Activated CD8-positive, alpha-beta memory T cell treated with anti-CD3 and anti-CD28 coated beads for 36 hours (primary cell): ENCODE measurements at places on chromosomes 13 and 19. TPM values are rescaled to one million over a fixed set of nuclear protein-coding genes. Genes with fewer than 3 reads are reported as not detected.

The OR7C1 gene
- total RNA-seq, result not detected

The CD209 gene
- not detected for total RNA-seq

The DAND5 gene
- not detected for total RNA-seq

The PSG7 gene
- not detected for total RNA-seq

The CBARP gene
- total RNA-seq, result 1.1 TPM

The IL4I1 gene
- total RNA-seq, result 28.9 TPM

The LGI4 gene
- total RNA-seq, result not detected

The KIR2DL3 gene
- total RNA-seq, result 0.74 TPM

The COL5A3 gene
- 0.63 TPM for total RNA-seq

The TMEM238 gene
- total RNA-seq, result 12.1 TPM

The ZNF83 gene
- total RNA-seq, result 25.9 TPM

The SYNGR4 gene
- not detected for total RNA-seq

The GRIK5 gene
- 0.59 TPM for total RNA-seq

The LYL1 gene
- total RNA-seq, result 1.8 TPM

The RXFP2 gene
- total RNA-seq, result not detected

The GSX1 gene
- total RNA-seq, result not detected

The SGCG gene
- total RNA-seq, result not detected

The C1QTNF9B gene
- not detected for total RNA-seq

The IL12RB1 gene
- 18.7 TPM for total RNA-seq

The WDR62 gene
- total RNA-seq, result 19.2 TPM

The CGB8 gene
- not detected for total RNA-seq

The SULT2A1 gene
- total RNA-seq, result not detected

The ZNF415 gene
- 0.31 TPM for total RNA-seq
